Suppressor macrophage treated with lipopolysaccharide for 4 hours (primary cell): ENCODE measurements at places on chromosomes 5 and 9.

GRCh38 chr5:51487952-51488351 lies 104.7 kb downstream of the ISL1 start:
- DNase-seq = no peak

- no peak for DNase-seq
These were observed 33.6 kb upstream of the MEGF10 start for GRCh38 chr5:127256886-127257597.

- DNase-seq = no peak
These were observed 275.4 kb upstream of the IRX4 start for GRCh38 chr5:2158109-2158508.

DNA sequence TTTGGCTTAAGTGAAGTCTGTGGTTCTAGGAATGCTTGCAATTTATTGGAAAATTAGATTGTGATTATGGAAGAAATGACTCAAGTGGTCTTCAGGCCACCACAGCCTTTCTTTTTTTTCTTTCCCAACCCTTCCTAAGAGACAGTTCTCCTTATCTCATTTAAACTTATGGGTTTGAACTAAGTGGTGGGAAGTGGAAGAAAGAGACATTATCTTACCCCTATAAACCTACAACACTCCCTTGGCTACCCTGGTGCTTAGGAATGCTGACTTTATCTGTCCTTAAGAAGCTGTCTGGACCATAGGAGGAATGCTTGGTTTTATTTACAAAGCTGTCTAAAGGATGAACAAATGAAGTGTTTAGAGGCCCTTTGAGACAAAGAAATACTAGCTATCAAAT lies 5.1 kb upstream of the ERAP1 start:
- DNase-seq = no peak

DNA sequence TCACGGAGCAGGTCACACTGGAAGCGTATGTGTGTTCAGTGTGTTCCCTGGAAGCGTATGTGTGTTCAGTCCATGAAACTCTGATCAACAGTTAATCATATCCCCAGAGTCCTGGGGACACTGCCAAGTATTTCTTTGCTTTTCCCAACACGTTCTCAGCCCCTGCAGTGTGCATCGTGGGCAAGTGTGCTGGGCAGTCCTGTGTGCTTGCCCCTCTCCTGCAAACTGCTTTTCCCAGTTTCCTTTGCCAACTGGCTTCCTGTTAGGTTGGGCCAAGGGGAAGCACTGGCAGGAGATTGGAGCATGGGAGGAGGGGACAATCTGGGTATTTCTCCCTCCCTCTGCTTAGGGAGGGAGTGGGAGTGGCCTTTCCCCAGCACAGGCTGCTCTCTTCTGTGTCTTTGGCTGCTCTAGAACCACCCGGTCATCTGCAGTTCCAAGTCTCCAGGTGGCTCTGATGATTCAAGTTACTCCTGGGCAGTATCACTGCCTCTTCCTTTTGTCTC lies 36.8 kb upstream of the NEK6 start:
- no peak for DNase-seq

DNA sequence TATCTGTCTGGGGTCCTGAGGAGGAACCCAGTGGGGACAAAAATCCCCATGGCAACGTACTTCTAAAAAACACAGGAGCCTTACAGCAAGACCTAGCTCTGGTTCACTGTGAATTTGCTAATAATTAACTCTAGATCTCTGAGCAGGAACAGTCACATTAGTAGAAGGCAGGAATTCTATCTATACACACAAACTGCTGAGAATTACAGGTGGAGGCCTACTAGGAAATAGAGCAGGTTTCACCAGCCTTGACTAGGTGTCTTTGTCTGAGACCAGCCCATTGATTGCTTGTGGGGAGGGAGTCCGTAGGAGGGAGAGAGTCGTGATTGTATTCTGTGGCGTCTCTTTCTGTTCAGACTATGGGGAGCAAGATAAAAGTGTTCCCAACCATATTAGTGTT lies 44.8 kb downstream of the PRLR start:
- DNase-seq = no peak

DNA sequence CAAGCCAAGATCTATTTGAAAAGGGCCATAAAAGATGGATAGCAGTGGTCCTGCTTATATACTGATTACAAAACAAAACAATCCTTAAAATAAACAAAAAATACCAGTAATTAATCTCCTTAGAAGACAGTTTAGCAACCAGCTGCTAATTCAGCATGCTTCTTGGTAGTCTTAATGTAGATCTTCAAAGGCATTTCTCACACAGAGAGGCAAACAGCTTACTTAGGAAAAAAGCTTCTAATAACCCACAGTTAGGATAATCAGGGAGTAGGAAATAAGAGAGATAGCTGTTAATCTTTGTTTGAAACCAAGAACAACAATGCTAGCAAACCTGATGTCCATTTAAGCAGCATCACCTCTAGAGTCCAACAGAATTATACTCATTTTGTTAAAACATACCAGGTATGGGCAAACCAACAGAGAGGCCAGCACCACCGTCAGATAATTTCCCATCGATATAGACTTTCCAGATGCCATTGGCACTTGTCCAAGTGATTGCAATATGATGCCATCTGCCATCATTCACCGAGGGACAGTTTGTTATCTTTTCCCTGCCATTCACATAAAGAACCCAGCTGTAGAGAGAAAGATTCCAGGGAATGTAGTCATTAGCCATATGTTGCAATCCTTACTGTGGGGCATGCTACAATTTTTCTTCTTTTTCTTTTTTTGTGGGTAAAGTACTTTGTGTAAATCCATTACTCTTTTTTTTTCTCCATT lies 105.6 kb upstream of the TXNDC8 start:
- no peak for DNase-seq

DNA sequence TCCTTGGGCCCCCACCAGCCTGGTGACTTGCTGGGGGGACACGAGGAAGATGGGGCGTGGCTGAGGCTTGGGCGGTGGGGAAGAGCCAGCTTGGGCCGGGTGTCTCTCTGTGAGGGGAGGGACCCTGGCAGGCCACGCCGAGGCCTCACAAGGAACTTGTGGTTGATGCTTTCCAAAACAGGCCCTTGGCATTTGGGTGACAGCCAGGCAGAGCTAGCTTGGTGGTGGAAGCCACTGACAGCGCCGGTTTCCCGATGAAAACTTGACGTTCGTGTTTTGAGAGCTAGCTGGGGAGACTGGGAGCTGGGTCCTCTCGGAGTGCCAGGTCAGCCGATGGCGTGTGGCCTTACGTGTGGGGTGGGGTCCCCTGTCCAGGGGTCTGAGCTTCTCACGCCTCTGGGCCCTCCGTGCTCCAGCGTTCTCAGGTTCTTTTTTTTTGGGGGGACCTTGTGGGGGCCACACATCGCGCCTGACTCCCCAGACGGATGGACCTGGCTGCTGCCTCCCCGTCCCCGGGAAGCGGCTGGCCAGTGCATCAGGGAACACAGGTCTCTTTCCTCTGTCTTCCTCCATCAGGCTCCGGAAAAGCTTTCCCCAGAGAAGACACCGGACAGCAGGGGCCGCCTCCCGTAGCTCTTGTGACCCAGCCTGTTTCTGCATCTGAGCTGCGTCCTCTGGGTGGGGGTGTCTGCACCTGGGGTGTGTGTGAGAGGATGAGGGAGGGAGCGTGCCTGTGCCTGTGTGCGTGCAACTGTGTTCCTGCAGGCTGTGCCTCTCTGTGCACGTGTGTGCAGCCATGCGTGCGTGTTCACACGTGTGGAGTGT lies 129.3 kb upstream of the LPCAT1 start:
- DNase-seq = no peak

GRCh38 chr5:72057816-72058215 lies 49.5 kb upstream of the MAP1B start:
- no peak for DNase-seq

- no peak for DNase-seq
These were observed 189.5 kb downstream of the ADAMTS6 start for GRCh38 chr5:65292196-65292595.

DNA sequence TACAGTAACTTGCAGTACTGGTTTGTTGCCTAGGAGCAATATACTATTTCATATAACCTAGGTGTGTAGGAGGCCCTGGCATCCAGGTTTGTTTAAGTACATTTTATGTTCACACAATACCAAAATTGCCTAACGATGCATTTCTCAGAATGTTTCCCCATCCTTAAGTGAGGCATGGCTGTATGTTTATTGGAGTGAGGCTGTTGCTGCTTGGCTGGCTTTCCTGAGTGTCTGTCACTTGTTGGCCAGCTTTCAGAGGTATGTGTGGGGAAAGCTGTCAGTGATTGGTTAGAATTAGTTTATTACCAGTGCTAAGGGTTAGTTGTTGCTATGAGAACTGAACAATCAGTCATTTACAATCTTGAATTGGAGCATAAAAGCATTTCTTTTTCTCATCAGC lies 154.1 kb upstream of the CDH12 start:
- DNase-seq = no peak

DNA sequence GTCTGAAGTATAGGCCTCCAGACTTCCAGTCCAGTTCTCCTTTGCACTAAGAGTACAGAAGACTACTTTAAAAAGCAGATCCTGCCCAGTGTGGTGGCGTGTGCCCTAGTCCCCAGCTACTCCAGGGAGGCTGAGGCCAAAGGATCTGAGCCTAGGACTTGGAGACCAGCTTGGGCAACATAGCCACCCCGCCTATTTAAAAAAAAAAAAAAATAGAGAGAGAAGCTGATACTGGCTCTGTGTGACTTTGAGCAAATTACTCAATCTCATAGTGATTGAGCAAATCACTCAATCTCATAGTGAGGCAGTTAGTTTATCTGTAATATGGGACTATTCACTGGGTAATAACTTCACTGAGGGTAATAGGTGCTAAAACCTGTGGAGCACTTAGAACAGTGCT lies 43.6 kb upstream of the KDM4C start:
- DNase-seq = peak; percentile 7

- DNase-seq = no peak
These were observed 43.2 kb upstream of the NR3C1 start for GRCh38 chr5:143446535-143447226.

DNA sequence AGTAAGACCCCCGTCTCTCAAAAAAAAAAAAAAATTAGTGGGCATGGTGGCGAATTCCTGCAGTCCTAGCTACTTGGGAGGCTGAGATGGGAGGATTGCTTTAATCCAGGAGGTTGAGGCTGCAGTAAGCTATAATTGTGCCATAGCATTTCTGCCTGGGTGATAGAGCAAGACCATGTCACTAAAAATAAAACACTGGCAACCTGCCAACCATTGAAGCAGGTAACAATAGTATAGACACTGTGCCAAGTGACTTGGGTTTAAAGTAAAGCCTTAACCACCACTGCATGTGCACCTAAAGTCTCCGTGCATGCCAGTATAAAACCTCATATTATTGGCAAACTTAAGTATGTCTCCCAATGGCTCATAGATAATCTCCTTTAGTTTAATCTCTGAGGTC lies 3.4 kb upstream of the APBA1 start:
- no peak for DNase-seq

GRCh38 chr9:38328765-38329164 lies 63.7 kb upstream of the ALDH1B1 start:
- DNase-seq = no peak

GRCh38 chr9:14423815-14424261 lies 109.9 kb upstream of the NFIB start:
- no peak for DNase-seq

GRCh38 chr9:3330792-3331420 lies 194.9 kb downstream of the RFX3 start:
- no peak for DNase-seq

DNA sequence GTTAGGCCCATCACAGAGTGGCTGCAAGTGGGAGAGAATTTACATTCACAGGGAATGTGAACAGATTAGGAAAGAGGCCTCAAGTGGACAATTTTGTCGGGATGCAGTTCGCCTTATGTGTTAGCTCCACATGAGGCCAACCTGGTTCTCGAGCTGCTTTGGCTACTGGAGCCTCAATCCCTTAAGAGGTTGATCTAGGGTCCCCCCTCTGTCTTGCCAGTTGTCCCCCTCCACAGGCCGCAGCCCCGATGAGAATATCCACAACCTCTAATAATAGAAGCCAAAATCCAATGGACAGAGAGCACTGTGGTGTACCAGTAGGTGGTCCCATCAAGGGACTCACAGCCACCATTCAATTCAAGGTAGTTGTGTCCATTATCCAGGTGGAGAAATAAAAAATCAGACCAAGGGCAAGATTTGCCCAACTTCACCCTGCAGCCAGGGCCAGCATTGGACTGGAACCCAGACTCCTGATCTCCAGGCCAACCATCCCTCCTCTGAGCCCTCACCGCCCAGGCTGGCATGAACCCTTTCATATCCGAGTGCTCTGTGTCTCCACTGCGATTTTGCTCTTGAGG lies 1.7 kb upstream of the COL15A1 start:
- DNase-seq = no peak

- peak; percentile 9 for DNase-seq
These were observed 61.3 kb upstream of the ELL2 start for GRCh38 chr5:96022971-96023370.

DNA sequence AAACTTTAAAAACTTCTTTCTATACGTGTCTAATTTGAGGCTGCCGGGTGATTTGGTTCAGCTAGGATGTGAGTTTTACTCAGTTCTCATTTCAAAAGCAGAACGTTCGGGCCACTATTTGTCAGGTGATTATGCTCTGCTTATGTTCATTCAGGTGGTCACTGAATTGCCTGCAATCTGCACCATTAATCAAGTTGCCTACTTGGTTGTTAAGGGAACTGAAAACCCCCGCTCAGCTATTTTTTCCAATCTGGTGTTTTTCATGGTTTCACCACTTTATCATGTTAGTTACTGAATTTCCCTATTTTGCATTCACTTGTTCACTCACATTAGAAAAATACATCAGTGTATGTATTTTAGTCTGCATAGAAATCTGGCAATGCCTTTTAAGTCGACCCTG lies 523.0 kb downstream of the CSNK1G3 start:
- DNase-seq = no peak

DNA sequence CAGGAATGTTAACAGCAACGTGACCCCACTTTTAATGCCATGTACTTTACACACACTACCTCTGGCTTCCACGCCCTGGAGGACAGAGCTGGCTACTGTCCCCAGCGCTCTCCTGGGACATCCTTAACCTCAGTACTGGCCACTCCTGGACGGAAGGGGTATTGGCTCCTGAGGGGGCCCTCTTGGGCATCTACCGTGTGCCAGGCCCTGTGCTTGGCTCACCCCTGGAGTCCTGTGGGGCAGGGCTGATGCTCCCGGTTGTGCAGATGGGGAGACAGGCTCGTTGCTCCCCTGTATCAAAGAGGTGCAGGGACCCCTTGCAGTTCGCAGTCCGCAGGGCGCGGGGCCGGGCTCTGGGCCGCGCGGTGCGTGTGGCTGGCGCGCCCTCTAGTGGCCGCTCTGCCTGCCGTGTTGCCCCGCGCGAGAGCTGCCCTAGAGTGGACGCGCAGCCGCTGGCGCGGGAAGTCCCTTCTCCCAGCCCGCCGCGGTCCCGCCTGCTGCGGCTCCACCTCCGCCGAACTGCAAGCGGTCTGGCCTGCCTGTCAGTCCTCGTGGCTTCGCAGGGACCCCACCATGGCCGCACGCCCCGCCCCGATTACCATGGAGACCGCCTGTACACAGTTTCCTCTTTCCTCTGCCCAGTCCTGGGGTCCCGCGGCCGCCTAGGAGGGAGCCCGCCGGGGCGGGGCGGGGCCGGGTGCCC lies at the start of gene WDR38:
WDR38 (plus strand) TSS at position 632 of the 703 bp plus-strand sequence. CDS start 72 bp downstream, outside the sequence.
- DNase-seq = peak; percentile 90

DNA sequence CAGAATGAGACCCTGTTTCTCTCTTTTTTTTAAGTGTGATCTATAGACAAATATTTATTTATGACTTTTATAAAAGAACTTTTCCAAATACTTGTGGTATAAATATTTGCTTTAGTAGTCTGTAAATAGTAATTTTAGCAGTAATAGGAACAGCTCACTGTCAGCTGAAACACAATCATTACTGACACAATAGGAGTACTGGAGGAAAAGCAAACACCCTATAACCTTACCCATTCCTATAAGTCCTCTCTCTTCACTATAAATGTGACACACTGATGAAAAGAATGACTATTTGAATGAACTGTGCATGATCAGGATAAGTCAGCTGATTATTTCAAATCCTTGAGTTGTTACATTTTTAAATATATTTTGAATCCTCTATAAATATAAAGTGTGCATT lies 72.4 kb downstream of the CDH12 start:
- no peak for DNase-seq
